ENCODE measurements at places on chromosomes 5 and 9.

GRCh38 chr9:71549023-71549422, 219.3 kb downstream of the CEMIP2 start:
- DNase-seq: no peak

DNA sequence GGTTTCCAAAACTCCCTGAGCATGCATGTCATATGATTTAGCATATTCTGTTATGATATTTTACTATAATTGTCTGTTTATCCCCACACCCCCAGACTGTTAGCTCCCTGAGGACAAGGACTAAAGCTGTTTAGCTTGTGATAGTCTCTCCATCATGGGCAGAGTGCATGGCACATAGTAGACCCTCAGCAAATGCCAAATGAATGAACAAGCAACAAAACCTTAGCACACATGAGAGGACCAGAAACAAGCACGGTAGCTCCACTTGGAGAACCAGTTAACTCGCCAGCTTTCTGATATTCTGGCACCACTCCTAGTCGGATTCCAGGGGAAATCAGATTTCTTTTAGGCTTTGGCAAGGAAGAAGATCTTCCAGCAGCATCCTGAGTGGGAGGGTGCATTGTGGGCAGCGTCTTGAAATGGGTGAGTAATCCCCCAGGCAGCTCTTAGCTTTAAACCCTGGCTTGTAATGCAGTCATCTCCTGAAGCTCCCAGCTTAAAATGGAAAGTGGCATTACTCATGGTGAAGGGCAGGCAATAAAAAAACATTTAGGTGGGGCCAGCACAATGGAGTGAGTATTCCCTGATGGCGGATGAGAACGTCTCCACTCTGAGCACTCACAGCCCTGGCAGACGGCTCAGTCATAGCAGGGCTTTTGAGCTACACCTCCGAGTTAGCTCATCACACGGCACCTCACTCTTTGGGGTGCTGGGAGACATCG, 41.1 kb downstream of the FGF1 start:
- no peak for DNase-seq

- no peak for DNase-seq
Measured at GRCh38 chr9:7140401-7140800, 382.6 kb downstream of the KDM4C start.

DNA sequence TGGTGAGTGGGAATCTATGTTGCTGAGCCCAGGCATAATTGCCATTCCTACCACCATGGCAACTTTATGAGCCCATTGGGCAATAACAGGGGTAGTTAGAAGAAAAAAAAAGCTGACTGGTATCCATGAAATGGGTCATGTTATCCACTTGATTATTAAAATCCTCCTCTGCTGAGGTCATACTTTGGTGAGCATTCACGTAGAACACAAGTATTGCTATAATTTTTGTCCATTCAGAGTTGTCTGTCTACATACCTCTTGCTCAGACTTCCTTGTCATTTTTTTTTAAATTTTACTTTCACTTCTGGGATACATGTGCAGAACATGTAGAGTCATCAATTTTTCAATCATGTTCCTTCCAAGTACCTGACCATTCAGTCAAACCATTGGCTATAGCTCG, 780.8 kb upstream of the ARRDC3 start:
- no peak for DNase-seq

DNA sequence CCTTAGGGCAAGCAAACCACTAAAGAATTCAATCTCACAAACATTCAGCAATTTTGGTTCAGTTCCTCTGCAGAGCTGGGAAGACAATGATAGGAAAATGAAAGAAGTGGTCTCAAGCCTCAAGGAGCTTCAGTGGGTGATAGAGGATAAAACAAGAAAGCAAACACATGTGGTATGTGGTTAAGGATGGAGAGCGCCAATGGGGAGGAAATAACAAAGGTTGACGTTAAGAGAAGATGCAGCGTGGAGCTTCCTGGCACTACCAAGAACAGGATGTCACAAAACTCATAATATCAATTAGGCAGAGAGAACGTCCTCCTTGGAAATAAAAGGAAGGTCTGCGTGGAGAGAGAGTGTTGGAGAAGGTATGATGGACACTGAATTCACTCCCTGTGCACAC, 411.4 kb upstream of the DAP start:
- no peak for DNase-seq

- DNase-seq: no peak
Measured at GRCh38 chr5:160291467-160291866, 20.9 kb downstream of the CCNJL start.

DNA sequence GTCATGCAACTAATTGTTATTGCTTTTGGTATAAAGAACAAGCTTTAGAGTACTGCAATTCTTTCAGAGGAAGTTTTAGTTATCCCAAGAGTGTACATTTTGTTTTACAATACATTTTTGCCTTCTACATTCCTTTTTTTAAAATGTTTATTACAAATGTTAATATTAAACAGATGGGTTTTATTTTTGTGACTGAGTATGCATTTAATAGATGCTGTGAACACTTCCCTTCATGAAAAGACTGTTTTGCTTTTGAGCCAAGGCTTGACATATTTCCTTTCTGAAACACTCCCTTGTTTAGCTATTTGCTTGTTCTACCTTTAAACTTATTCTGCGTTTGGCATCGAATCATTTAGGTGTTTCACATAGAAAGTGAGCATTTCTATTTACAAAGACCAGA, 14.8 kb upstream of the ZNF474 start:
- no peak for DNase-seq

DNA sequence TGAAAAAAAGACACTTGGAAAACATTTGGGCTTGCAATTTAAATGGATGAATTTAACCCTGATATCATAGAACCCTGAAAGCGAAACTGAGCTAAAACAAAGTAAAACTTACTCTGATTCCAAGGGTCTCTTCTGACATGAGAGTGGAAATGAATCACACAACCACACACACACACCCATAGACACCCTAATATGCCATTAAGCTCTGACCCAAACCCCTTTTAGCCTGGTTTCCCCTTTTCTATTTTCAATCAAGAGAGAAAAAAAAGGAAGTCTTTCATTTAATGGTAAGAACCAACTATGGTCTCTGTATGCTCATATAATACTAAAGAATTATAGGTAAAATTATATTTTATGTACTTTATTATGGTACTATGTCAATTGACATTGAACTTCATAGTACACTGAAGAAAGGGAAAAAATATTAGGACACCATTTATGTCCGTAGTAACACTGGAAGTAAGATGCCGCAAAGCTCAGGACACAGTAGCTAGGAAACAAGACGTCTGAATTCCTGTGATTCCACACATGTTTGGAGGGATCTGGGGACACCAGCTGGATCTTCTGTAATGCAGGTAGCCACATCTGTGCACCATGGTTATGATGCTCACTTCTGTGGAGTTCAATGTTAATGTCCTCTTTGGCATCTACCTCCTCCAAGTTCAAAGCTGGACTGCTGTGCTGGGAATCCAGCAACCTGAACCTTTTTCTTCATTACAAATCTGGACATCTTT, 95.8 kb downstream of the PCSK1 start:
- no peak for DNase-seq

- no peak for DNase-seq
Measured at GRCh38 chr5:61232490-61233050, 70.3 kb upstream of the SMIM15 start.

- DNase-seq: no peak
Measured at GRCh38 chr5:41785061-41785460, 85.2 kb downstream of the OXCT1 start.

DNA sequence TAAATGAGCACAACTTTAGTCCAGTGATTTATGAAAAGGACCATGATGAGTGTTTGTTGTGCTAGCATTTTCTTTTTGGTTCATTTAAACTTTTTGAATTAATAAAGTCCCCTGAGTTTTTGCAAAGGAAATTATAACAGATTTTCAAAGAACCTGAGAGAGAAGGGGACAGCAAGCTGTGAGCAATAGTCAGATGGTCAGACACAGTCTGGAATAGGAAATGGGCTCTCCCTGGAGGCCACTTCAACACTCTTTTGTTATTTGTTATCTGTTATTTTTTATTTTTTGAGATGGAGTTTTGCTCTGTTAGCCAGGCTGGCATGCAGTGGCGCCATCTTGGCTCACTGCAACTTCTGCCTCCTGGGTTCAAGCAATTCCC, 171.1 kb downstream of the ARHGEF28 start:
- no peak for DNase-seq

DNA sequence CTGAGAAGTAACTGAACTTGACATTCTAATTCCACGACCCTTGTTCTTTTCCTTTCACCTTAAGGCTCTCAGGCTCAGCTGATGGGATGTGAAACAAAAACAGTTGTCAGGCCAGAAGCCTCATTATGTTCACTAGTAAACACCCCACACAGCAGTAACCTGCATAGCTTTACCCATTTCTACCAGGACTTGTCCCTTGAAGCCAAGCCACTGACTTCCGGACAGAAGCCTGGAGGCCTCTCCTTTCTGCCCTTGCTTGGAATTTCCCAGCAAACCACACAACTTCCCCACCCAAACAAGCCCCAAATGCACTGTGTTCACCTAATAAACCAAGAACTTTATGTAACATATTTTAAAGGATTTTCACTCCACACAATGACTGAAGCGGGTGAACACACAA, 19.6 kb downstream of the PRUNE2 start:
- DNase-seq: no peak

GRCh38 chr5:123756318-123756665, 244.3 kb downstream of the CSNK1G3 start:
- no peak for DNase-seq

- DNase-seq: no peak
Measured at GRCh38 chr9:109399258-109399767, 78.5 kb upstream of the EPB41L4B start.

- no peak for DNase-seq
Measured at GRCh38 chr5:98186128-98186527, 587.3 kb upstream of the RGMB start.

- DNase-seq: no peak
Measured at GRCh38 chr5:160009591-160009989, 651 bp downstream of the TTC1 start.

DNA sequence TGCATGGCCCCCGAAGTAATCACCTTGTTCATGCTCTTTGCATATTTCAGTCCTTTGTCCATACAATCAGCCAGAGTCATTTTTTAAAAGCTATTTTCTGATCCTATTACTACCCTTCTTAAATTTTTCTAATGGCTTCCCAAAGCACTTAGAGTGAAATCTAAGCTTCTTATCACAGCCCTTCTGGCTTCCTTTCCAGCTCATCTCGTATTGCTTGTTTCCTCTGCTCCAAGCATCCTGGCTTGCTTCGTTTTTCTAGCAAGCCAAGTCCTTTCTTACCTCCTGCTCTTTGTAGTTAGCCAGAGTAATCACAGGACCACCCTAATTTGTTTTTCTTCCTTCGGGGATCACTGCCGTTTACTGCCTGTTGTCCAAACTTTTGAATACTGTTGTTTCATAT, 453.3 kb downstream of the KIF4B start:
- no peak for DNase-seq

DNA sequence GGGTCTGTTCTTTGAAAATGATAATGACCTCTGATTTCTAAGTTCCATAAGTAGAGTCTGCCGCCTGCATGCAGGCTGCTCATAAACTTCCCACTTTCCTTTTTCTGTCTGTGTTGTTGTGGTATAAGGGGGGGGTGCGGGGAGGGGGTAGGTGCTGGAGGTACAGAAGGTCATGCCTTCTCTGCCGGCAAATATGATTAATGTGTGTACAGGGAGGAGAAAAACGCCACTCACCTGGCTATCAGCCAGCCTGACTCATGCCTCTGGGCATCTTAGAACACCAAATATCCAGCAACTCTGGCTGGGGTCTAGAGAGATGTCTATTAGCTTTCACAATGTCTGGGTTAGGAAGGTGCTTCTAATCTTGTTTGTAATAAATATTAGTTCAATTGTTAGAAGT, 128.3 kb downstream of the EFNA5 start:
- DNase-seq: no peak

DNA sequence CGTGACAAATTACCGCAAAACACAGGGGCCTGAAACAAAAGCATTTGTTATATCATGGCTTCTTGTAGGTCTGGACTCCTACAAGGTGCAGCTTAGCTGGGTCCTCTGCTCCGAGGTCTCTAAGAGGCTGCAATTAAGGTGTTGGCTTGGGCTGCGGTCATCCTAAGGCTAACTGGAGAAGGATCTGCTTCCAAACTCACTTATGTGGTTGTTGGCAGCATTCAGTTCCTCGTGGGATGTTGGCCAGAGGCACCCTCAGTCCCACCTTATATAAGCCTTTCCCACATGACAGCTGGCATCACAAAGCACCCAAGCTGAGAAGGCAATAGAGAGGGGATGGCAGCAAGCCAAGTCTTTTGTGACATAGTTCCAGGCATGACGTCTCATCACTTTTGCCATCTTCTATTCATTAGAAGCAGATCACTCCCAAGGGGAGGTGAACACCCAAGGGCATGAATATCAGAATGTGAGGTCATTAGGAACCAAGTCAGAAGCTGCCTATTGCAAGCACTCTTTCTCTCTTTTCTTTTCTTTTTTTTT, 47.9 kb upstream of the ZBTB43 start:
- no peak for DNase-seq

GRCh38 chr9:87867391-87867790, 15.3 kb upstream of the SPATA31E1 start:
- DNase-seq: no peak

GRCh38 chr9:121369595-121370265, at the start of gene STOM:
Gene STOM, minus strand, starts transcription at chr9:121370250. Its CDS starts 63 bp downstream, at chr9:121370187.
- DNase-seq: peak; percentile 39

DNA sequence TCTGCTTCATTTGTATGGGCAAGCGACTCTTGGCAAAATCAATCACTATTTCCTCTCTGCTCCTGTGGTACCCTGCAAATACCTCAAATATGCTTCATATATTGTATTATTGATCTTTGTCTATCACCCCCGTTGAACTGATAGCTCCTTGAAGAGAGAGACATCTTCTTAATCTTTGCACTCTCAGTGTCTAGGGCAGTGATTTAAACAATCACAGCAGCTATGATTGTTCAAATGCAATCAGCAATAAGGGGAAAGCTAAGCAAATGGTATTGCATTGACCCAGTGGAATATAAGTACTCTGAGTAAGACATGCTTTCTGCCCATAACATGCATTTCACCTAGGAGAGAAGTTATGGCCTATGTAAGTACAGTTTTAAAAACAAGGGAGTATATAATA, 90.2 kb downstream of the SUSD1 start:
- no peak for DNase-seq

DNA sequence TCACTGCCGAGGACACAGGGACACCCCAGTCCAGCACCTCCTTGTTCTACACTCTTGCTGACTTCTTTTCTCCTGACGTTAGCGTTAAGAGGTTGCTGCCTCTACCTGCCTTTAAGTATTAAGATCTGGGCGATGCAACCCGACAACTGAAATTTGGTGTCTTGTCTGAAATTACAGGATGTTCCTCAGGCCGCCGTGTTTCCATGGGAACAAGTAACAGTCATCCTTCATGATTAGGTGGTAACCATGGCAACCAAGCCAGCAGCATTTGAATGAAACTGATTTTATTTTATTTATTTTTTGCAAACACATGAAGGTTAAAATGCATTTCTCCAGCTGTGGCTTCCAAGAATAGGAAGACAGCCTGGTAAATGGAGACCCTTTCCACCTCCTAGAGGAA, 20.8 kb downstream of the DAB2IP start:
- no peak for DNase-seq

DNA sequence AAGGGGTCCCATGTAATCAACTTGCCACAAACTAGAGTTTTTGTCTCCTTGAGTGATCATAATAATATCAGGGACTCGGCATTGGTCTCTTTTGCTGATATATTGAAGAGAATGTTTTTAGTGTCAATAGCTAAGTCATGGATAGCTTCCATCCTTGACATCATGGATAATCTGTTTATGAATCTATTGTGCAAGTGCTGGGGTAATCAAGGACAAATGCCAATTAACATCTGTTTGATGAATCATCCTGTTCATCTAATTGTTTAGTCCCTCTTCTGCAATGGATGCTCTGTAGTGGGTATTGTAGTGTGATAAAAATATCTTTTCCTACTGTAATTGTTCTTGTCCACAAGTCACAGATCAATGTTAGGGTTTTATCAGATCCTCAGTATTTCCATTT, 607.5 kb upstream of the SEMA6A start:
- DNase-seq: no peak
